Upper lobe of left lung (tissue), 6 donors: ENCODE measurements at places on chromosomes 3 and 15. TPM values are rescaled to one million over a fixed set of nuclear protein-coding genes. Genes with fewer than 3 reads are reported as not detected.

GRCh38 chr15:29480278-29480677, 210.7 kb upstream of the NSMCE3 start:
- no peak for DNase-seq

DNA sequence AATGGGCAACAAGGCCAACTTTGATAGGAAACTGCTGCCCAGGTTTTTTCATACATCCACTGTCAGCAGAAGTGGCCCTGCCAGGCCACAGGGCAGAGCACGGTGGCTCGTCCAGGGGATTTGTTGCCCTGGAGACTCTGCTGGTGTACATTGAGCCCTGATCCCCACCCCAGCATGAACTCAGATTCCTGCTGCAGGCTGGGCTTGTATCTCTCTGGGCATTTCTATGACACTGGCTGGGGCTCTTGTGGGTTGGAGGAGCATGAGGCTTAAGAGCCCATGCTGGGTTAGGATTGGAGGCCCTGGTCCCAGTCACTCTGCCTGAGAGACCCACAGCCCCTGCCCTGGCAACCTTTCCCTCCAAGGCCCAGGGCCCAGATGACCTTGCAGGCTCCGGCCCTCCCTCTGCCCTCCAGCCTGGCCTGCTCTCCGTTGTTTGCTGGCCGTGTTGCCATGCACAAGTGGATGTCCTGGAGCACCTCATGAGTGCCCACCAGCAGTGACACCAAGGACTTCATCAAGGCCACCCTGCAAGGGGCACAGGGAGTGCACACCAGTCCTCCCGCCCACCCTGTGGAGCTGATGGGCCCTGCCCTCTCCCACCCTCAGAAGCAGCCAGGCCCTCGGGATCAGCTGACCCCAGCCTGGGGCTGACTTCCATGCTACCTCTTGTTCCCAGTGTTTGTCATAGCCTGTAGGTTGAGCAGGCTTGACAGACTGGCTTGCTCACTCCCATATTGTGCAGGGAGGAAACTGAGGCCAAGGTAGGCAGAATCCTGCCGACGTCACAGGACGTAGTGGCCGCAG, 58.2 kb downstream of the ZNF445 start:
- peak; percentile 12 for DNase-seq

GOLGA6A gene
- total RNA-seq = not detected

DNA sequence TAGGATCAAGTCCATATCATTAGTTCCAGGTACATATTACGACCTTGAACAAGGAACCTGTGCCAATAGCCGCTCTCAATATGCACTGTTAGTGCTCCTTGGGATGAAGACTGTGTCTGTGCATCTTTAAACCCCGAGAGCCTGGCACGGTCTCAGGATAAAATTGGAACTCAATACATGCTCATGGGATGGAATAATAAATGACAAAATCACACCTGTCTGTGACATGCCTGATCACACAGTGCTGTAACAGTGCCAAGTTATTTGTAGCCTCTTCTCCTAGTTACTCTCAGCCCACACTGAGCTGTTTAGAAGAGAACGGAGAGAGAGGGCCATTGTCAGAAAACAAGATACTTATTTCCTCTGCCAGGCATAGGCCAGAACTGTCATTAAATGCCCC, 82.2 kb downstream of the SSR3 start:
- no peak for DNase-seq

DNA sequence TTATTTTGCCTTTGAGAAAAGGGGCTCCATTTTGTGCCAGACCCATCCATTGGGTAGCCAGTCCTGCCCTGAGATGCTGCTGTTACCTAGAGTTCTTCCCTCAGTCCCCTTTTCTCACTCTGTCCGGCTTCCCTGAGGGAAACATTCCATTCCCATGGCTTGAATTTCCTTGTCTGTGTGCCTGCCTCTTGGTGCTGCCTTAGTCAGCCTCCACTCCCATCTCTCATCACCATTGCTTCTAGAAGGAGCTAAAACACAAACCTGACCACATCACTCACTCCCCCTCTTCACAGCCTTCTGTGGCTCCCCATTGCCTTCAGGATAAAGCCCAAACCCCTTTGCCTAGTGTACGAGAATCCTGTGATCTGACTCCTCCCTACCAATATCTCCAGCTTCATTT, 25.2 kb upstream of the C2CD4B start:
- DNase-seq = no peak

PSMD6 gene
- total RNA-seq = 57.1 TPM

DNA sequence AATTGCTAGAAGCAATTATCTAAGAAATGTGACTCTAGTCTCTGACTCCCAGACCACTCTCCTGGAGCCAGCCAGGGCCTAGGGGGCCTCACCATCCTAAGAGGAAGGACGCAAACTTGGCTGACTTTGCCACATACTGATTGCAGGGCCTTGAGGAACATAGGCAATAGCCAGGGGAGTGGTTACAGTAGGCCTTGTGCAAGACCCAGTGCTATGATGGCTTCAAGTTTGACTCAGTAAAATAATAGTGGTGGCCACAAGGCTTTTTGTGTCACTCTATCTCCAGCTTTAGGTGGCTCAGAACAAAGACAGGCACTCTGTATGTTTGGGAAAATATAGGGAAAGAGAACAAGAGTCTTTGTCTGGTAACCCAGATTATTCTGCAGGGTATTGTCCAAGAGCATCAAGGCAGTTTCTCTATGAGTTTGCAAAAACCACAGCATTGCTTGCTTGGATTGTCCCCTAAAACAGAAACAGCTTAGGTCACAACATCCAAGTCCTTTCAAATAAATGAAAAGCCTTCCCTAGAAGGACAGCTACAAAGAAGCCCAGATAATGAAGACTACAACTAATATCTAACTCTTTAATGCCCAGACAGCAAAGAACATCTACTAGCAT, 631.5 kb downstream of the PYDC2 start:
- DNase-seq = no peak

DNA sequence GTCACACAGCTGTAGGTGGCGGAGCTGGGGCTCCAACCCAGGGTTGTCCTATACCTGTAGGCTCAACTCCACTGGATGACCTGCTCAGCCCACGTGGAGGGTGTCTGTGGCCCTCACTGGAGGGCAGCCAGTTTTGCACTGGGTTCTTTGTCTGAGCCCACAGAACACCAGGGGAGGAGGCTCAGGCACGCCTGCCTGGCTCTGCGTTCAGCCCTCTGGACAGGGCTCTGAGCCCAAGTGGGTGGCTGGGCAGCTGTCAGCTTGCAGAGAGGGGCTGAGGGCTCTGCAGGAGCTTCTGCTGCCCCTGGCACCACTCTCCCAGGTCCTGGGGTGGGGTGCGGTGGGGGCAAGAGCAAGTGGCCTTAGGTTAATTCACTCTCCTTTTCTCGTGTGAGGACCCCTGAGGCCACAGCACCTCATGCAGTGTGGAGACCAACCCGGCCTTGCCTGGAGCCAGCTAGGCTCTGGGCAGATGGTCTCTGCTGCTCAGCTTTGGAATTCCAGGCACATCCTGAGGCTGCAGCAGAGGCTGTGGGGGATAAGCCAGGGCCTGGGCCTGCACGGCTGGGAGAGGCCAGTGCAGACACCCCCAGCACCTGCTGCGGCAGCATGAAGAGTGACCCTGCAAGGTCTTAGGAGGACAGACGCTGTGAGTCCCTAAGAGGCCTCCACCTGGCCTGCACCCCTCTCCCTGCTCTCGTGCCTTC, 23.5 kb downstream of the DUSP7 start:
- no peak for DNase-seq

DNA sequence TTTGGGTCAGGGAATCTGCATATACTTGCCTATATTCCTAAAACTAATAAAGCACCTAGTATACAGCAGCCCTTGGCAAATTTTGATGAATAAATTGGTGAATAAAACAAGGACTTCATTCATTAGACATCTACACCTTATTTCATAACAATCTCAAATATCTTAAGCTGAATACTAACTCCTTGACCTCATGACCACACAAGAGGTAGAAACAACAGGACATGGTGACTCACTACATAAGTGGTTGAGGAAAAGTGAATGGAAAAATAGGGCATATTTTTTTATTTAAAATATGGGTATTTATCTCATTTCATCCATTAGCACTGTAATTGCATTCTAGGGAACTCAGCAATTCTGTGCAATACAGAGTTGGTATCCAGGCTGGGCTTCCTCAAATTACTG, 7.8 kb upstream of the STAC start:
- DNase-seq = no peak

GRCh38 chr3:149442043-149442442, 32.5 kb upstream of the TM4SF4 start:
- no peak for DNase-seq

GRCh38 chr15:67267440-67267839, 12.9 kb downstream of the IQCH start:
- DNase-seq = no peak

SEMA3B gene
- 117 TPM for total RNA-seq

DNA sequence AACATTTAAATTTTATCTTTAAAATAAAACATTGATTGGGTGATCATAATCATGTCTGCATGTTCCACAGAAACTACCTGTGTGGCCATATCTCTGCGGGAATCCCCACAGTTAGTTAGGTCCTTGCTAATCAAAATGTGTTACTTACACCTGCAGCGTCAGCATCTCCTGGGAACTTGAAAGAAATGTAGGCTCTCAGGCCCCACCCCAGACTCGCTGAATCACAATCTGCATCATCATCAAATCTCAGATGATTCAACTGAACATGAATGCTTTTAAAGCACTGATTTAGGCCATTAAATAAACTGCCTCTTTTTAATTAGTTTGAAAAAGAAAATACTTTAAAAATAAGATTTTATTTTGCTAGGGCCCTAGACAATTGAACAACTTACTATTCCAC, 577.8 kb downstream of the PYDC2 start:
- no peak for DNase-seq

GRCh38 chr3:194137506-194138474, 1.8 kb downstream of the HES1 start:
- peak; percentile 87 for DNase-seq

GRCh38 chr3:127226946-127227842, 34.3 kb downstream of the PRR23E start:
- DNase-seq = peak; percentile 34

DNA sequence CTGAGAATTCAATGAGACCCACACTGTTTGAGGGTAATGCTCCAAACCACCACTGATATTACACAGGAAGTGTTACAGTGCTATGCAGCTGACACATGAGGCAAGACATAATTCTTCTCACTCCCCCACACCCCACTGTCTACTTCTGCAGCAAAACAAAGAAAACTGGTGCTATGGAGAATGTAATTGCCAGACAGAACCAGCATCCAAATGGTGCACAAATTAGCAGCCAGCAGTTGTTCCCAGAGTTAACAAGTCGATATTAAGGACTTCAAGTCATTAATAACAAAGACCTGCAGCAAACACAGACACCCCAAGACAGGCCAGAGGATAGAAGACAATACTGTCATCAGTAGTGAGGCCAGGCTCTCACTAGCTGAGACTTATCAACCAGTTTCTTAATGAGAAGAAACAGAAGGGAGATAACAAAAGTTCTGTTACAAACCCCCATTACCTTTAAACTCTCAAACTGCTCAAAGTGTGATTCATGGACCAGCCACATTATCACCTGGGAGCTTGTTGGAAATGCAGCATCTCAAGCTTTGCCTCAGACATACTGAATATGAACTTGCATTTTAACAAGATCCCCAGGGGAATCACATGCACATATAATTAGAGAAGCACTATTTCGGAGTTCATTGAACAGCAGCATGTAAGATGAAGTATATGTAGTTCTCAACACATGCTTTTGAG, 58.7 kb upstream of the FNDC3B start:
- no peak for DNase-seq

GRCh38 chr15:95912728-95913127, 417.8 kb upstream of the NR2F2 start:
- no peak for DNase-seq

NOX5 gene
- total RNA-seq = not detected

MESP1 gene
- total RNA-seq = 1.3 TPM

XYLB gene
- total RNA-seq = 1.3 TPM

DNA sequence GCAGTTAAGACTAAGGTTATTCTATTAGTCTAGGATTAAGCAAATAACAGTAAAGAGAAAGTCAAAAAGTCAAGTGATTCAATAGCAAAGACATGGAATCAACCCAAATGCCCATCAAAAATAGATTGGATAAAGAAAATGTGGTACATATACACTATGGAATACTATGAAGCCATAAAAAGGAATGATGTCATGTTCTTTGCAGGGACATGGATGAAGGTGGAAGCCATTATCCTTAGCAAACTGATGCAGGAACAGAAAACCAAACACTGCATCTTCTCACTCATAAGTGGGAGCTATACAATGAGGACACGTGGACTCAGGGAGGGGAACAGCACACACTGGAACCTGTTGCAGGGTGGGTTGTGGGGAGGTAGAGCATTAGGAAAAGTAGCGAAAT, 29.0 kb downstream of the UNC13C start:
- DNase-seq = no peak

GRCh38 chr3:49387721-49388120, 24.1 kb downstream of the RHOA start:
- DNase-seq = no peak

THOC7 gene
- total RNA-seq = 43.6 TPM

DNA sequence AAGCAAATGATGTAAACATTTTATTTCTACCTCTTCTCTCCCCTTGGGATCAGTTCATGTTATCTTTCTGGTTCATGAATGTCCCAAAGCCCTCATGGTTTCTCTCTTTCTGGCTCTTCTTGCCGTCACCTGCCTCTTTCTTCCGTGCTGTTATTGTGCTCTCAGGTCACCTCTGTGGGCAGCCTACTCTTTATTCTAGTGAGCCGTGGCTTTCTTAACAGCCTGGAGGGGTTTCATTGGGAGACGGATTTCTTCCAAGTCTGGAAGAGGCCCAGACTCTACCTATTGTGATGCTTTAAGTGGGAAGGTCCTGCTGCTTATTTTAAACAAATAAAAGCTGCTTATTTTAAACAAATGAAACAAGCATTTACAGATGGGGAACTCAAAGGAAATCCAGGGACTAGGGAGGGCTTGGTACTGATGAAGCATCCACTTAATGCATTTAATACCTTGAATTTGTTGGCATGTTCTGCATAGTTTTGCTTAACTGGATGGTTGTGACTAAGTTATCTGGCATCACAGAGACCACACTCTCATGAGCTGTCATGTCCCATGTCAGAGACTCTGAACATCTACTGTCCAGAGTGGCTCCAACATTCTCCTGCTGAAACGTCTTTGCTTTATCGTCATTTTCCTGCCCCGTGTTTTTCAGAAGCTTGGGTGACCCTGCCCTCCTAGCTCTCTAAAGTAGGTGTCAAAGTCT, 443.3 kb downstream of the GABRG3 start:
- DNase-seq = no peak

TPRG1 gene
- 27.3 TPM for total RNA-seq

LCTL gene
- not detected for total RNA-seq

GRCh38 chr3:149902498-149903139, 68.1 kb downstream of the PFN2 start:
- no peak for DNase-seq

KCNH8 gene
- total RNA-seq = not detected

- no peak for DNase-seq
Measured at GRCh38 chr15:65338366-65338765, 33.9 kb downstream of the RNU5B-1 start.

C3orf49 gene
- total RNA-seq = not detected

- DNase-seq = no peak
Measured at GRCh38 chr3:194714564-194714963, 28.9 kb downstream of the FAM43A start.

ATP13A5 gene
- total RNA-seq = 2.9 TPM

- DNase-seq = no peak
Measured at GRCh38 chr3:149736175-149736952, 15.9 kb downstream of the COMMD2 start.

- DNase-seq = no peak
Measured at GRCh38 chr3:3628676-3629328, 170.4 kb upstream of the LRRN1 start.
